Cardiac fibroblast (primary cell): ENCODE measurements at places on chromosomes 6 and 20.
A peak's percentile ranks its signal among the peaks of the same experiment; 100 is the strongest.

DNA sequence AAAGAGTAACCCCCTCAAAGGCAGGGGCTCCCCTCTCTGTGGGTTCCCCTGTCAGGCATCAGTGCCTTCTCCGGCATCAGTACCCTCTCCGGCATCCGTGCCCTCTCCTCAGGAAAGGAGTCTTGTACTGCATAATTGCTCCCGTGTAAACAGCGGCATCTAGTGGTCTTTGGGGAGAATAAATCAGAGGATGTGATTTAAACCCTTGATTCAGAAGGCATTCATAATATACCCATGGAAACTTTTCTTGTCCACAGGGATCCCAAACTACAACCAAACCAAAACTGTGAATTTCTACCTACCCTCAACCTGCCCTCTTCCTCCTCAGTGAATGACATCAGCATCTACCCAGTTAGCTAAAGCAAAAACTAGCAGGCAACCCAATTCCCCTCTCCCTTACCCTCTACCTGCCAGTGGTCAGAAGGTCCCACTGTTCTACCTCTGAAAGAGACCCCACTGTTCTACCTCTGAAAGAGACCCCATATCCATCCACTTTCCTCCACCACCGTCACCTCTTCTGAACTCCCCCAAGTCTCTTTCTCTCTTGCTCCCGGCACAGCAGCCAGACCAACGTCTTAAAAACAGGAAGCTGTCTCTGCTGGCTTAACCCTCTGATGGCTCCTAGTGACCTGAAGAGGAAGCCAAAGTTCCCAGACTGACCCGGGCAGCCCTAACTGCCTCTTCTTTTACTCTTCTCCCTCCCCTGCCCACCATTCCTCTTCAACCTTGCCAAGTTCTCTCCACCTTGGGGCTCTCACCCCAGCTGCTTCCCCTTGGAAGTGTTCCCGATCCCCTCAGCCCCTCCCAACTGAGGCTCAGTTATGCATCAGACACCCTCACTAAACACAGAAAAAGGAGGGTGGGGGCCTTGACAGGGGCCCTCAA lies 27.2 kb downstream of the UBE2V1 start:
- DNase-seq, result peak; percentile 80

GRCh38 chr20:4299773-4300172 lies 284.4 kb upstream of the RNF24 start:
- DNase-seq, result no peak

DNA sequence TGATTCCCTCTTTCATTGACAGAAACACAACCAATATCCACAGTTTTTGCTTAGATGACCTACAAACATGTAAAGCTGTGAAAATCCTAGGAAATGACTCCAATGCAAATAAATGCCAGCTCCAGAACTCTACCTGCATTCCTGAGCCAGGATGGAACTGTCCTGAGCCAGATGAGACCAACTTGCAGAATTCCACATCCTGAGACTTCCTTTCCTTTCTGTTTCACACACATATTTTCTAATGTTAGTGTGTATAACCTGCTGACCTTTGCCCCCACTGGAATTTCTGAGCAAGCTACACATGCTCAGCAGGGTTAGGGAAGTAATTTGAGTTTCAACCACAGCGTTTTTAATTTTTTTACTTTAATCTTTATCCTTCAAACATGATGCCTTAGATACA lies 69.6 kb upstream of the ADGRF1 start:
- peak; percentile 42 for DNase-seq

DNA sequence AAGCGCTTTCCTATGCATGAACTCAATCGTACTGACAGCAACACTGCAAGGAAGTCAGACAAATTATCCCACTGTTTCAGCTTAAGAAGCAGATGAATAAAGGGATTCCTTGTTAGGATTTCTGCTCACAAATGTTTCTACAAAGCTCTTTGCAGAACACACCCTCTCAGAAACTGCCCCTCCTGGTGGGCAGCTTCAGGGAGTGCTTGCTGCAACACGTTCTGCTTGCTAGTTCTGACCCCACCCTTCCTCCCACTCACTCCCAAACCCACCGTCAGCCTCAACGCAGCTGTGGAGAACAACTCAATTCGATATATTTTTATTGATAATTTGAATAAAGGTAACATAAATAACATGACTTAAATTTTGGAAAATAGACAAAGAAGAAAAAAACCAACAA lies 250.8 kb upstream of the PRDM1 start:
- peak; percentile 15 for DNase-seq

- DNase-seq, result no peak
Measured at GRCh38 chr6:168935628-168936010, 318.0 kb downstream of the THBS2 start.

DNA sequence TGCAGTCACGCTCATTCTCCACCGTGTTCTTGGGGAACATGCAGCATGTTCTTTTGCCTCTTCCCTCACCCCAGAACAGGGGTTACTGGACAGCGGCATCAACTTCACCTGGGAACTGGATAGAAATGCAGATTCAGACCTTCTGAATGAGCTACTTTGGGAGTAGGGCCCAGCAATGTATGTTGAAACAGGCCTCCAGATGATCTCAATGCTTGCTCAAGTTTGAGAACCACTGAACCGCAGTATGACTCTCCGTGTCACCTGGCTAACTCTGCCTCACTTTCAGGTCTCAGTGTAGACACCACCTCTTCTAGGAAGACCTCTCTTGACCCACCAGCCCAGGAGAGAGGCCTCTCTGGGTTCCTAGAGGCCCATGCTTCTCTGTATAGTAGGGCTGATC lies 4.9 kb downstream of the TRIB3 start:
- no peak for DNase-seq

DNA sequence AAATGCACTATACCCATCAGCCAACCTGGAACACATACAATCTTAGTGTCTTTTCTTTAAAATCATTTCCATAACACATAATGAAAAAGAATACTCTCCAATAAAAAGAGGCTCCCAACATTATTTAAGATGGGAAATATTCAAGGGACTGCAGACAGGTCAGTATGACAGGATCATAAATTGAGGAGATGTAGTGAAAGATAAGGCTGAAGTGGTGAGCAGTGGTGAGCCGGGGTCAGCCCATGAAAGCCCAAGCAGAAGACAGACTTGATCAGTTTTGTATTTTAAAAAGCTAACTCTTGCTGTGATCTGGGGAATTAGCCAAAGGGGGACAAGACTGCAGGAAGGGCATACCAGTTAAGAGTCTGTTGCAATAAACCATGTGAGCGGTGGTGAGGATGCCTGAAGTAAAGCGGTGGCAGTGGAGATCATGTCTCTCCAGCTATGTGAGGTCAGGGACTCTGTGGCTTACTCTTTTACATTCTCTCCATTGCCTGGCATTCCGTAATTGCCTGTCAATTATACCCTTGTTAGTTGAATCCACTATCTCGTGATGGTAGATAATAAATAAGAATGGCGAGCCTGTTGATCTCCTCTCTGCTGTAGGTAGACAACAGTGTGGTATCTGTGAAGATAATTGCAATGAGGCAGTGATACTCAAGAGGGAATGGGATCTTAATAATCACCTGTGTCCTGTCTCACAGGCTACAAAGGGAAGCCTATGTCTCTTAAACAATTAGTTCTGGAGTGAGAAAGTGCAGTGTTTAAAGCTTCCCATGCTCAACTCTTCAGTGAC lies 97.4 kb downstream of the FILIP1 start:
- DNase-seq, result peak; percentile 49

DNA sequence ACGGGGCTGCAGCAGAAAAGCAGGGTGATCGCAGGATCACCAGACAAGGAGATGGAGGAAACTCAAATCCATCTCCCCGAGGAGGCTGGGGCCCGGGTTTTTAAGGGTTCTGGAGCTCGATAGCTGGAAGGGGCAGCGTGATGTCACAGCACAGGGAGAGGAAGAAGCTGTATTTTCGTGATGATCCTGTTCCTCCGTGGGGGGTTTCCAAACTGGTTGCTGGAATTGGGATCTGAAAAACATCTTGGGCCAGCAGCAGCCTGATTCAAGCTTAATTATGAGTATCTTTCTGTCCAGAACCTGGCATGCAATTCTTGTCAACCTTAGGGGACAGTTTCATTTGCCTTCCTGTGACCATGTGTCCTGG lies 4.1 kb downstream of the CST7 start:
- DNase-seq, result no peak

DNA sequence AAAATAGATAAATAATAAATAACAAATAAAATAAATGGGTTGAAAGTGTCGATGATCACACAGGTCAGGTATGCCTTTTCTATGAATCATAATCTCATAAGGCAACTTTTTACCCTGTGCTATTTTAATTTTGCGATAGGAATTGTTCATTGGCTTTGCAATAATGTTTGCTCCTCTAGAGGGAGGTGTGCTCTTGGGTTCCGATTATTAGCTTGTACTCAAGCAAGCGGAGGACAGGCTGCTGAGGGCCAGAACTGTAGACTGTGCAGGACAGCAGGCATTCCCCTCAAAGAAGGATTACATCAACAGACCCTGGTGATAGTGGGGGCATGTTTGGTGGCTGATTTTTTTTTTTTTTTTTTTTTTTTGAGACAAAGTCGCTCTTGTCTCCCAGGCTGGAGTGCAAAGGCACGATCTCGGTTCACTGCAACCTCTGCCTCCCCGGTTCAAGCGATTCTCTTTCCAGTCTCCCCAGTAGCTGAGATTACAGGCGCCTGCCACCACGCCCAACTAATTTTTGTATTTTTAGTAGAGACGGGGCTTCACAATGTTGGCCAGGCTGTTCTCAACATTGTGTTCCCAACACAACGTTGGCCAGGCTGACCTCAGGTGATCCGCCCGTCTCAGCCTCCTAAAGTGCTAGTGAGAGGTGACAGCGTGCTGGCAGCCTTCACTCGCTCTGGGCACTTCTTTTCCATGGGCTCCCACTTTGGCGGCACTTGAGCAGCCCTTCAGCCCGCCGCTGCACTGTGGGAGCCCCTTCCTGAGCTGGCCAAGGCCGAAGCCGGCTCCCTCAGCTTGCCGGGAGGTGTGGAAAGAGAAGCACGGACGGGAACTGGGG lies 35.6 kb downstream of the RIOK1 start:
- peak; percentile 75 for DNase-seq

DNA sequence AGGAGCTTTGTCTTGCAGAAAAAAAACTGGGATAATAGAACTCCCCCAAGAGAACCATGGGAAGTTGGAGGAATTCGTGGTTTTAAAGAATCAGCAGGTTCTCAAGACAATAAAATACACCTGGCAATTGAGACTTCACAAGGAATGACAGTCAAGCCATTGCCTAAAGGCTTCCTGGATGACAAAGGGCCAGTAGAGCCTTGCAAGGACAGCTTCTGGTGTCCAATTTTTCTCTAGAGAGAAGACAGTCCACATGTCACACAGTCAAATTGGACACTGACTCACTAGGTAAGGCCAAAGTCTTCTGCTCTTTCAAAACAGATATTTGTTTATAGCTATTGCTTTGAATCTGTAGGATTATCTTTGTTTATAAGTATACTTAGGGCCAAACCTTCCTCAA lies 80.3 kb upstream of the BMP5 start:
- no peak for DNase-seq

DNA sequence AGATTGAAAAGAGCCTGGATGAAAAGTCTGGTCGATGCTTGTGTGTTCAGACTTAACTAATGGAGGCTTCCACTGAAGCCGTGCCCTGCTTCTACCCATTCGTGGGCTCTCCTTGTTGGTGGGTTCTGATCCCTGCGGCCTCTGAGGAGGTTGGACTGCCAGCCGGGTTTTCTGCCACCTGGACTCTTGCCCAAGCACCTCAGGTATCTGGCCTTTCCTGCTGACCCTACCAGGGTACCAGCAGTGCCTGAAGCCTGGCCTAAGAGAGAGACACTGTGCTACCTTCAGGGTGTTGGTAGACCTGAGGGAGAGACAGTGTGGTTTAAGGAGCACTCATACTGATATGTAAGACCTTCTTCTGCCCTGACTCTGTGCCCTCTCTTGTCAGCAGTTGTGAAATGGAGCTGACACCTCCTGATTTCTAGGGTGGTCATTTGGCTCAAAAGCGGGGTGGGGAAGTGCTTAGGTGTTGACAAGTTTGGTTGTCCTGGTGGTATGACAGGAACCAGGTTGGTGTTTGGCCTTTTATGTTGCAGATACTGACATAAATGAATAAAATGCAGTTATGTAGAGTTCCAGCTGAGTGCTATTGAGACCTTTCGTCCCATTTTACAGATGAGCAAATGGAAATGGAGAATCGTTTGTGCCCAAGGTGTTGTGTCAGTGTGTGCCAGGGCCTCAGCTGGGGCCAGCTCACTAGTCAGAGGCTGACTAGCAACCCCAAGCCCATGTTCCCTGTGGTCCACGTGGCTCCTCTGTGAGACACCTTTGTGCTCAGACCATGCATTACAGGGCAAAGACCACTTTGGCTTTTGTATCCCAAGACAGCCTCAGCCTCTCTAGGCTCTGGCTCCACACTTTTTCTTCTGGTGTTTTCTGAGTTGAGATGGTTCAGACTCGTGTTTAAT lies 3.1 kb downstream of the PLCG1 start:
- DNase-seq, result no peak

DNA sequence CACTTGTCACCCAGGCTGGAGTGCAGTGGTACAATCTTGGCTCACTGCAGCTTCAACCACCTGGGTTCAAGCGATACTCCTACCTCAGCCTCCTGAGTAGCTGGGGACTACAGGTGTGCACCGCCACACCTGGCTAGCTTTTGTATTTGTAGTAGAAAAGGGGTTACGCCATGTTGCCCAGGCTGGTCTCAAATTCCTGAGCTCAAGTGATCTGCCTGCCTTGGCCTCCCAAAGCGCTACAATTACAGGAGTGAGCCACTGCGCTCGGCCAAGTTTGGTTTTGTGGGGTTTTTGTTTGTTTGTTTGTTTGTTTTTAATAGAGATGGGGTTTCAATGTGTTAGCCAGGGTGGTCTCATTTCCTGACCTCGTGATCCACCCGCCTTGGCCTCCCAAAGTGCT lies 12.3 kb downstream of the LOC128125822 start:
- DNase-seq, result no peak

DNA sequence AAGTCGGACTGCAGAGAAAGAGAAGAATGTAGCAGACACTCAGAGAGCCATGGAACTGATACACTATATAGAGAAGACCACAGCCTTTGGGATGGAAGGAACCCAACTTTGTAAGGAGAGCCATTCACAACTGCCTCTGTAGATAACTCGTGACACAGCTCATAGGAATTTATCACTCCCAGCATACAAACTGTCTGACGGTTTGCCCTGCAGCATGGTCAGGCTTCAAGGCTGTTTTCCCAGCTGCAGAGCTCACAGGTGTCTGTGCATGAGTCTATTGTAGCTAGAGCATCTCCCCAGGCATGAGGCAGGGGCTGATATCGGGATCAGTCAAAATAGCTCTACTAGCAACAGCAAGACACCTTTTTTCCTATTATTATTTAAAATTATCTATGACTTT lies 130.5 kb upstream of the DTNBP1 start:
- no peak for DNase-seq

DNA sequence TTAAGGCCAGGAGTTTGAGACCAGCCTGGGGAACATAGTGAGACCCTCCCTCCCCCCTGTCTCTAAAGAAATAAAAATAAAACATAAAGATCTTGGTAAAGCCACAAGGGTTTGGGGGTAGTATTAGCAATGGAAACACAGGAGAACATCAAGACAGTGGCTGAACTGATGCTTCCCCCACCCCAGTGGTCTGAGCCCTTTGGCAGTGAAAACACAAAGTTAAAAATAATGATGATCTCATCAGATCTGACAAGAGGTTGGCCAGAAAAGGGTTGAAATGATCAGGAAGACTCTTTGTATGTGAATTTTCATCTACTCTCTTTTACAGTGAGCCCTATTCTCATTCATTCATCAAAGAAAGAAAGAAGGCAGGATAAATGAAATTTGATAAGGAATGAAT lies 93.7 kb downstream of the KCNB1 start:
- no peak for DNase-seq

GRCh38 chr6:14910692-14911547 lies 334.9 kb upstream of the JARID2 start:
- peak; percentile 50 for DNase-seq
